ENCODE measurements at places on chromosomes 4 and X.

DNA sequence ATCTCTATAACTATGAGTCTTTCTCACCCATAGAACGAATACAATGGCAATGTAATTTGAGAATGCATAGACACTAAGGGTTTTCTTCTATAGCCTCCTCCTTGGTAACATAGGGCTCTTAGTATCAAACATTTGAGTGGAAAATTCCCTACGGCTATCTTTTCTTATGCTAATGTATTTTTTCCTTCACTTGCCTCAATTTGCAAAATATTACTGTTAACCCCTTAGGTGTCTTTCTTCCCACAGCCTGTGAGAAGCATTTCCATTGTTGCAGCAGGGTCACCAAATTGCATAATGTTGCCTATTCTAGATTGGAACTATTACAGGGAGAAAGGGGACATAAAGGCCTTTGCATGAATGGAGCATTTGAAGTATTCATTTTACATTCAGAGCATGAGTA, 140.5 kb upstream of the RAPGEF2 start:
- DNase-seq, result no peak

DNA sequence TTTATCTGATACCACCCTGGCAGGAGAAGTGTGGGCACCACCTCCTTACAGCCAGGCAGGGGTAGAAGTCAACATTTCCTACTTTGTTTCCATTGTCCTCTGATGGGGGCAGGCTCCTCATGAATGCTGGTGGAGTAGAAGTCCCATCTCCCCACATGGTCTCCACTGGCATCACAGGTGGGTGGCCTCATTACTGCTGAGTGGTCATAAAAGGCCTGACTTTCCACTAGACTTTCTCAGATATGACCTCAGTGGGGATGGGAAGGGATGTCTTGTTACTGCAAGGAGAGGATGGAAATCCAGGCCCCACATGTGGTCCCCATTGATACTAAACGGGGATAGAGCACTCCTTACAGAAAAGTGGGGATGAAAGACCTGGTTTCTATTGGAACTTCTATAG, 18.6 kb upstream of the BMP2K start:
- no peak for DNase-seq

DNA sequence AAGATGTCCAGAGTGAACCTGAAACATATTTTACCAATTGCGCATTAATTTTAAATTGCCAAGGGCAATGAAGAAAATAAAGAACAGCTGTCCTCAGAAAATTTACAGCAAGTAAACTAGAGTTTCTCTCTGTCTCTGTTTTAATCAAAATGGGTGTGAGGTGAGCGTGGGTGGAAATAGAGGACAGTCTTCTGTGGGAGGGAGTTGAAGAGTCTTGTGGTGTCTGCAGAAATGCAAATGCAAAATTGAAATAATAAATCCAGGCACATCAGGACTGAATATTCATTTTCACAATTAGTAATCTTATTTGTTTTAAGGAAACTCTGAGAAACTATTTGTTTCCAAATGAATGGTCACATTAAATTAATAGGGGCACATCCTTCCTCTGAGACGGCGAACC, 192.0 kb downstream of the ARHGAP10 start:
- no peak for DNase-seq

GRCh38 chr4:168831585-168831918, 178.5 kb downstream of the CBR4 start:
- no peak for DNase-seq

GRCh38 chr4:140054861-140055260, 99.1 kb downstream of the MAML3 start:
- DNase-seq, result no peak

DNA sequence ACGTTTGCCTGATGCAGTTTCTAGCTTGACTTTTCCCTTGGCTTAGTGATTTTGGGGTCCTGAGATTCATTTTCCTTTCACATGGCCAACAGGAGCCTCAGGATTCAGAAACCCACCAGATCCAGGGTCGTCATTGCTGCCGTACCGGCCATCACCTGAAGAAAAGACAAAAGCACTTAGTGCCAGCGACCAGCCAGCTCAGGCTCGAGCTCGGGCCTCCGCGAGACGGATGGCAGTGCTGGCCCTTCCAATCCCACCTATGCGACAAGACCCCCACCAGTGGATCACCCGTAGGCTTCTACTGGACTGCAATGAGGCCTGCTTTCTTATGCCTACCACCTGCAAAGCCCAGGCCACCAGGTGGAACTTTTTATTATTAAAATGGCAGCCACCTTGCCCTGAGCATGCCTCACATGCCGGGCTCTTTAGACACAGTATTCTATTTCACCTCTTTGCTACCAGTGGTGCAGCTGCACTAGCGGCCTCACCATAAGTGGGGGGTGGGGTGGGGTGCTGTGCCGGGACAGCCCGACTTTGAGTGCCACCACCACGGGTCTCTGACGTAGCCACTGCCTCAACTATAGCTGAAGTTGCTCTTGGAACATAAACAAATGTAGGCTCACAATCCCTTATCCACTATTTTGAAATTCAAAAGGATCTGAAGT, 84.3 kb downstream of the MTMR1 start:
- DNase-seq, result no peak

DNA sequence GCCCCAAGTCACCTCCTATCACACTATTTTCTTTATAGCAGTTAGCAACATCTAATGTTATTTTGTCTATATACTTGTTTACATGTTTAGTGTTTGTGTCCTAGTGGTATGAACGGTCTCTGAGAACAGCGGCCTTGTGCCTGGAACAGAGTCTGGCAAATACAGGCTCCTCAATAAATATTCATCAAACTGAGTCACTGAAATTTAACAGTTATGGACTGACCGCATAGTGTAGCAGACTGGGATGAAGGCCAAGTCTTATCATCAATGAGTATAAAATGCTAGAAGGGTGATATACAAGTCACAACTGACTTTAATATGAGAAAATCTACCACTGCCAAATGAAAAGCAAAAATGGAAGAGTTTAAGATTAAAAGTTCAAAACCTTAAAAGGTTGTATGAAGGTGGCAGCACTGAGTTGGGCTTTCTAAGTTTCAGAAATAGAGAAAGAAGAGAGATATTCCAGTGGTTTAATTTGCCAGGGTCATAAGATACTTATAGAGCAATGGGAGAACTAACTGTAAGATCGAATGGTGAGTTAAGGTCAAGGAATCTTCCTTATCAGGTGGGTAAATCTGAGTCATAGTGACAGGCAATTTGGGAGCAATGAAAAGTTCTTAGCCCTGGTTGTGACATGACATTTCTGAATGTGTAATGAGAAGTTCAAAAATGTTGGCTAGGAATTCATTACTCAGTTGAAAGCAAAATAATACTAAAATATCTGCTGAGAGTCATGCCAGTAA, 34.9 kb downstream of the ELOVL6 start:
- no peak for DNase-seq

- no peak for DNase-seq
Measured at GRCh38 chr4:109424093-109424841, 9.3 kb upstream of the SEC24B start.
